Muscle of arm (tissue), 14 donors: ENCODE measurements at places on chromosomes 4 and X.

GRCh38 chrX:44784241-44784640 is 59.6 kb upstream of the DUSP21 start:
- DNase-seq, result no peak

DNA sequence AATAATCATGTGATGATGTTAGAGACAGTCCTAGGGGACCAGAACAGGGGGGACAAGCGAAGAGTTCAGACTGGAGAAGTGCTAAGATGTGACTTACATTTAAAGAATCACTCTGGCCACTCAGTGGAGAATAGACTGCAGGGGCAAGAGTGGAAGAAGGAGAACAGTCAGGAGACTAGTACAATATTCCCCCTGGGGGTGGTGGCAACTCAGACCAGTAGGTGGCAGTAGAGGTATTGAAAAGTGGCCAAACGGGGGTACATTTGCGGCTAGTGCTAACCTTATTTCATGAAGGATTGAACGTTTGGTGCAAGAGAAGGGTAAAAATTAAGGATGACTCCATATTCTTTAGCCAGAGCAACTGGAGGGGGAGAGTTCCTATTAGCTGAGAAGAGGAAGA is 2.7 kb upstream of the BMX start:
- no peak for DNase-seq

GRCh38 chr4:17736484-17736883 is 44.9 kb downstream of the FAM184B start:
- DNase-seq, result no peak

GRCh38 chr4:115763051-115763450 is 649.6 kb upstream of the NDST4 start:
- DNase-seq, result no peak

DNA sequence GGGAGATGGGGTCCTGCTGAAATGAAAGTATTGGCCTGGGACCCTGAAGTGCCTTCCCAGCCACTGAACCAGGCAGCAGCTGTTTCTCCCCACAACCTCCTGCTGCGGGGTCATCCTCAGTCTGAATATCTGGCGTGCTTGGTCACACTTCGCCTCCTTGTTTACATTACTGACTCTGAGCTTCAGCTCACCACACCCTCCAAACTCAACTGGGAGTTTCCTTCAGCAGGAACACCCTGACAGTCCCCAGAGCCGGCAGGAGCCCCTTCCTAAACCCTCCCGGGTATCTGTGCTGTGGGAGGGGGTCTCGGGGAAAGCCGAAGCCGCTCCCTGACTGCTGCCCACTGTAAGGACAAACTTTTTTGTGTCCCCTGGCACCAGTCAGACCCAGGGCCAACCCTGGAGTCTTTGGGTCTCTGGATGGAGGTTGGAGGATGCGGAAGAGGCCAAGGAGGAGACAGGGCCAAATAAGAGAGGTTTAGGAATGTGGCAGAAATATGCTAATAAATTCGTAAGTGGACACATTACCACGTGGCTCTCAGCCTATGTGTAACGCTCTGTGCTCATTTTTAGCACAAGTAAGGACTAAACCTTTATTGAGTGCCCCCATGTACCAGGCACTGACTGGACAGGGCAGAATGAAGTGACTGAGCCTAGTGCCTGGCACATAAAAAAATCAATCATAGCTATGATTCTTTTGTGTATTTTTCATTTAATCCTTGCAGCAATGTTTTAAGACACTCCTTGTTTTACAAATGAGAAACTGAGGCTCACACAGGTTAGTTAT is 20.7 kb downstream of the FHDC1 start:
- no peak for DNase-seq

- no peak for DNase-seq
Observed at GRCh38 chrX:69066966-69067525, 98.2 kb downstream of the PJA1 start.

DNA sequence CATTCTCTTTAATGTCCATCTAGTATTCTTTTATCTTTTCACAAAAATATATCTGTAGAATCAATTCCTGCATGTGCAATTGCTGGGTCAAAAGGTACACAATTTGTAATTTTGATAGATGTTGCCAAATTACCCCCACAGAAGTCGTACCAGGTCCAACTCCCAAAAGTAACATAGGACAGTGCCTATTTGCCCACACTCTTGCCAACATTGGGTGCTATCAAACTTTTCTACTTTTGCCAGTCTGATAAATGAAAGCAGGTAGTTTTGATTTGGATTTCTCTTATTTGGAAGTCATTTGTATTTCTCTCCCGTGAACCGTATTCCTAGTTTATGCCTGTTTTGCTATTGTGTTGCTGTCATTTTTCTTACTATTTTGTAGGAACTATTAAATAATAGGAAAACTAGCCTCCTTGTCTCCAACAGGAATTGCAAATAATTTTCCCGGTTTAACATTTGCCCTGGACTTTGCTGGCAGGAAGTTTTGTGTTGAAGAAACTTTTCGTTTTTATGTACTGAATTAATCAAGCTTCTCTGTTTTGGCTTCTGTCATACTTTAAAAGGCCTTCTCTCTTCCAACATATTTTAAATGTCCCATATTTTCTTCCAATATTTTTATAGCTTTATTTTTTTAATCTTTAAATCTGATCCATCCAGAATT is 33.1 kb downstream of the ZNF275 start:
- no peak for DNase-seq

GRCh38 chr4:156762851-156763250 is 208.7 kb downstream of the PDGFC start:
- DNase-seq, result no peak

- no peak for DNase-seq
Observed at GRCh38 chr4:16969696-16970135, 71.3 kb upstream of the LDB2 start.

DNA sequence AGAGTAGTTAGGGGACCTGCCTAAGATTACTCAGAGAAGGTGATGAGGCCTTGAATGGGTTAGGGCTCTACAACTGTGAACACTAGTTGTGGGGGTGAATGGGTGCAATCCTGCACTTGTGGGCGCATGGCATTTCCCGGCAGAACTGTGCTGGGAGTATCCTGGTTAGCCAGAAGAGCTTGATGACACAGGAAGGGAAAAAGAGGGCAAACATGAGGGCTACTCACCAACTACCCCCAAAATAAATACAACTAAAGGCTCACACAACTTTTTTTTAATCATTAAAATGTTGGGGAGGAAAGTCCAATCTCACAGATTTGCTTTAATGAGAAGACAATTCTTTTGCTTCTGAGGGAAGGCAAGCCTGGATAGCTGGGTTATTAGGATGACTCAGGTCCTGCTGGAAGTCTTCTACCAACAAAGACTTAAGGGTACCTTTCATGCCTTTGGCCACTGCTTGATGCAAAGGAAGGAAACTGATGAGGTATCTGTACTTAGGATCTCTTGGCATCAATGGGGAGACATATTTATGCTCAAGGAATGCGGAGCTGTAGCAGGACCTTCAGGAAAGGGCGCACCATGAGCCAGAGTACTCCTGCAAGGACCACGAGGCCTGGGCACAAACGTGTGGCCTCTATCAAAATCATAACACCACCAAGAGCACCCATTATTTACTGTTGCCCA is 2.6 kb downstream of the PHKA2 start:
- no peak for DNase-seq

- DNase-seq, result no peak
Observed at GRCh38 chr4:116926631-116927295, 158.6 kb downstream of the TRAM1L1 start.

- DNase-seq, result no peak
Observed at GRCh38 chr4:79292008-79292407, 33.9 kb downstream of the NAA11 start.

DNA sequence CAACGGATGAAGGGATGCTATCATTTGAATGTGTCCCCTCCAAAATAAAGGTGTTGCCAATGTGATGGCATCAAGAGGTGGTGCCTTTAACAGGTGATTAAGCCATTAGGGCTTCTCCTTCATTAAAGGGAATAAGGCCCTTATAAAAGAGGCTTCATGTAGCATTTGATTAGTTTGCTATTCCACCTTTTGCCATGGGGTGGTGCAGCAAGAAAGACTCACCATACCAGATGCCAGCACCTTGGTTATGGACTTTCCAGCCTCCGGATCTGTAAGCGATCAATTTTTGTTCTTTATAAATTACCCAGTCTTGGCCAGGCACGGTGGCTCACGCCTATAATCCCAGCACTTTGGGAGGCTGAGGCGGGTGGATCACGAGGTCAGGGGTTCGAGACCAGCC is 7.9 kb upstream of the SLC25A43 start:
- no peak for DNase-seq

DNA sequence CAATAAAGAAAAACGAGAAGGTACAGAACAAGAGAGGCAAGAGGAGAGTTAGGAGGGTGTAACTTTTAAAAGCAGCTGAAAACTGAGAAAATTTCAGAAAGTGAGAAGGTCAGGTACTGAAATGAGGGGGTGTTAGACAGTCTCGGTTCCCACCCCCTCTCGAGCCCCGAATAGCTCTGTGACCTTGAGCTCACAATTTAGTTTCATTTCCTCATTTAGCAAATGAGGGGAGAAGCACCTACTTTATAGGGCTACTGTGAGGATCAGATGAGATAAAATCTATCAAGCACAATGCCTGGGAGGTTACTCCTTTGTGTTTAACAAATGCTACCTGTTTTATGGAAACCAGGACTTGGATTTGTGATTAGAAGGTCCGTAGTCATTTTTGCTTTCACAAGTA is 4.9 kb downstream of the UGT8 start:
- DNase-seq, result no peak

GRCh38 chrX:100647095-100647494 is 3.1 kb downstream of the SRPX2 start:
- no peak for DNase-seq
